Substantia nigra (tissue), 51 donors: ENCODE measurements at places on chromosomes 11 and 22.
A peak's percentile ranks its signal among the peaks of the same experiment; 100 is the strongest.

DNA sequence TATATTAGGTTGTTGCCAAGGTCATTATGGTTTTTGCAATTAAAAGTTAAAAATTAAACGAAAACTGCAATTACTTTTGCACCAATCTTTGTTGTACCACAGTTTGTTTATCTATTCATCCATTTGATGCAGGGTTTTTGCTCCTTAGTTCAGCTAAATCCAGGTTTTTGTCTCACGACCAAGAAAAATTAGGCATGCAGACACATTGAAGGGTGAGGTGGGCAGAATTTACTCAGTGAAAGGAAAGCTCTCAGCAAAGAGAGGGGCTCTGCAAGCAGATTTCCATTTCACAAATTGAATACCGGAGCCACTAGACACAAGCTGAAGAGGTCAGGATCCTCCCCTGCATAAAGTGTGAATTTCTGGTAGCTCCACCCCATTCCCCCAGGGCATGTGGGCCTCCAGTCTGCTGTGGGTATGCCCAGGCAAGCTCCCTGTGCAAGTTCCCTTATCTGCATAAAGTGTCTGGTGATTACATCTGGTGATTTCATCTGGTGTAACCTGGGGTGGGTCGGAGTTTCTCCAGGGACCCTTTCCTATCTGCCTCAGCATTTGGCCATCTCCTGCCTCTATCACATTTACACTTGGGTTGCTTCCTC is 33.3 kb downstream of the APOL6 start:
- no peak for DNase-seq

- DNase-seq = no peak
Observed at GRCh38 chr11:23780231-23780630, 716.6 kb upstream of the LUZP2 start.

DNA sequence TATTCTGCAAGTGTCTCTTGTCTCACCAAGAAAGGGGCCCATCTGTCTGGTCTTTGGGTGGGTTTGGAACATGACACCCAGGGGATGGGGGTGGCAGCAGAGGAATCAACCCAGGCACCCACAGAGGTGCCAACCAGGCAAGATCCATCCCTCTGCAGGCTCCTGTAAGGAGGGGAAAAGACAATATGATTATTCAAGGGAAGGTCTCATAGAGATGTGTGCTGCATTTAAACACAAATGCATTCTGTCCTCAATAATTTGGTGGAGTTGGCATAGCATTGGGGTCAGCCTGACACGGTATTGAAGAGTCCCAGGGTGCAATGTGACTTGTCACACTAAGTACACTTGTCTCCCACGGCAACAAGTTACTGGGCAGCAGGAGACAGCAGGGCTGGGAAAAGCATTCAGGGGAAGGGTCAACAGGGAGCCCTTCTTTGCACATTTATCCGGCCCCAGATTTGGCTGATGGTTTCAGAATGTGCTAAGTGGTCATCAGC is 33.1 kb upstream of the SPON1 start:
- DNase-seq = peak; percentile 42

DNA sequence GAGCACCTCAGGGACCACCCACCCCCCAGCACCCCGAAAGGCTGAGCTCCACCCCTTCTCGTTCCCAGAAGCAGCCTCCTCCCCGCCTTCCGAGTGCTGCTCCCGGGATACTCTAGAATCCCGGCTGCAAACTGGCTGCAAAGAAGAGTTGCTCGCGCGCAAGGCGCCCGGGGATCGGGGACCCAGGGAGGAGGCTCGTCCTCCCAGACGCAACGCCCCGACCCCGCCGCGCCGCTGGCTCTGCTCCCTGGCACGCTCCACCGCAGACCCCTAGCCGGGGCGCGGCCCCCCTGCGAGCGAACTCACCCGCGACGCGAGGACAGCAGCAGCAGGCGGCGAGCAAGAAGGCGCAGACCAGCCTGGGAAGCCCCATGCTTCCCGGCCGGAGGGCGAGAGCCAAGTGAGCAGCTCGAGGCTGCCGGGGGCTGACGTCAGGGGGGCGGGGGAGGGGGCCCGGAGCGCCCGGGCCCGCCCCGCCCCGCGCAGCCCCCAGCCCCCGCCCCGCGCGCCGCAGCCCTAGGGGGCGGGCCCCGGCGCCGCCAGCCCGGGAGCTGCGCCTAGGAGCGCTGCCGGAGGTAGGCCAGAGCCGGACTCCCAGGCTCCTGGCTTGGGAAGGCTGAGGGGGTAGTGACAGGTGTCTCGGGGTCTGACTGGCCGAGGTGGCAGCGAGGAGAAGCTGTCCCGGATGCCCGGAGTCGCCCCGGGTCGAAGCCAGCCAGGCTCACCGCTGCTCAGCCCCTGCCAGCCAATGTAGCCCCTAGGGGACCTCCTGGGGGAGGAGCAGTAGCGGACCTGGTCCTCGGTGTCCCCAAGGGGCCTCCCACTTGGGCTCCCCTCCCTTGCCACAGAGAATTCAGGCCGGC is at the start of gene MCAM:
MCAM (minus strand) TSS at position 402 of the 863 bp plus-strand sequence; CDS start at position 373, 29 bp downstream.
- DNase-seq = peak; percentile 51

DNA sequence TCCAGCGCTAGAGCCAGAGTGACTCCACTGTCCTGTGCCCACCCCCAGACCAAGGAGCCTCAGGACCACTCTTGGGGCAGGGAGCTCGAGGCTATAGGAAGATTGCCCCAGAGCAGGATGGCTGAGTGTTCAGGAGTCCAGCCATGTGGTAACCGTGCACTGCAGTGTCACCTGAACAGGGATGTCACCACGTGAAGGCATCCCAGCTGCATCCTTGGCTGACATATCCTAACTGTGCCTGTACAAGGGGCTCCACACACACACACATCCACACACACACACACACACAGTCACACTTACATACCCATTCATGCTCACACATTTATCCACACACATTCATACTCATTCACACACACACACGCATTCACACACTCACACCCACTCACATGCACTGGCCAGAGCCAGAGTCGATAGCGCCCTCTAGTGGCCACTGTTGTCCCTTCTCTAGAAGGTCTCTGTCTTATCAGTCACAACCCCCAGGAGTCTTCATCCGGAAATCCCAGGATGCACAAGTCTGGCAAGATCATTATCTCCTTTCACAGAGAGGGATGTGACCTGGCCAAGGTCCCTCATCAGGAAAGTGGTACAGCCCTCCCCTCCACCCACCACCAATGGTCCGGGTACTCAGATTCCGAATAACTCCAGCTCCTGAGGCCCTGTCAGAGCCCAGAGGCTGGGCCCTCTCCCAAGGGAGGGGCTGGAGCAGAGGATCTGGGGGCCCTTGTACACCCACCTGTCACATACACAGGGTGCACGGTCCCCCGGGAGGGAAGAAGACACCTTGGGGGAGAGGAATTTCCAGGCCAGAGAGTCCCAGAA is 55.1 kb downstream of the IGLL5 start:
- DNase-seq = peak; percentile 47

- DNase-seq = no peak
Observed at GRCh38 chr11:121931748-121932352, 184.2 kb downstream of the BLID start.

- DNase-seq = no peak
Observed at GRCh38 chr22:46891382-46891951, 129.0 kb downstream of the TBC1D22A start.

DNA sequence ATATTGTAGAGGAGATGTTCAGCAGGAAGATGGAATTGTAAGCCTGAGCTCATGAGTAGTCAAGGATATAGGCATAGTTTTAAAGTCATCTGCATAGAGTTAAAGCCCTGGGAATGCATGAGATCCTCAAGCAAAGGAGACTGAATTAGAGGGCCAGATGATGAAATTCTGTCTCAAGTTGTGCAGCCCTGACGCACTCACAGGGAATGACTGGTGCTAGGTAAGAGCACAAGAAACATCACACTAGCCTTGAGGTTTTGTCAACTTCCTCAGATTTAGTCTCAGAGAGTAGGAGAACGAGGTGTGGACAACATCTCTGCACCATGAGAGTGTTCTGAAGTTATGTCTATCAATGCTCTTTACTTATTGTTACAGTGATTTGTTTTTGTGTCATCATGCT is 5.8 kb downstream of the RAB38 start:
- DNase-seq = no peak

- DNase-seq = no peak
Observed at GRCh38 chr11:31199378-31199777, 170.2 kb downstream of the DCDC1 start.

GRCh38 chr11:46676436-46677158 is 23.8 kb downstream of the ARHGAP1 start:
- DNase-seq = no peak

DNA sequence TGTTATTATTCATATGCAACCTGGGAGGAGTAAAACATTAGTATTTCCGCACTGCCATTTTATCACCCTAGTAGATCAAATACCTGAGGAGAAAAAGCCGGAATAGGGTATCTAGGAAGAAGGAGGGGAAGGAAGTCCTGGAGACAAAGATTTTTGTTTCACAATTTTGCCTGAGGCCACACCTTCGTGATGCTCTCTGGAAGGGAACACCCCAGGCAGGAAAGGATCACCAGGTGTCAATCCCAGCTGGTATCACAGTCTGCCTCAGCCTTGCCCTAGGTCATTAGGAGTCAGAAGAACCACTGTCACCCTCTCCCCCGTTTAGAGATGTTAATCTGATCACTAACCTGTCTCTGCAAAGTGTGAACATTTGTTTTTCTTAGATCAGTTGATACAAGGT is 35.4 kb upstream of the IGSF9B start:
- no peak for DNase-seq

GRCh38 chr11:3338569-3339339 is 40.2 kb downstream of the ZNF195 start:
- no peak for DNase-seq

DNA sequence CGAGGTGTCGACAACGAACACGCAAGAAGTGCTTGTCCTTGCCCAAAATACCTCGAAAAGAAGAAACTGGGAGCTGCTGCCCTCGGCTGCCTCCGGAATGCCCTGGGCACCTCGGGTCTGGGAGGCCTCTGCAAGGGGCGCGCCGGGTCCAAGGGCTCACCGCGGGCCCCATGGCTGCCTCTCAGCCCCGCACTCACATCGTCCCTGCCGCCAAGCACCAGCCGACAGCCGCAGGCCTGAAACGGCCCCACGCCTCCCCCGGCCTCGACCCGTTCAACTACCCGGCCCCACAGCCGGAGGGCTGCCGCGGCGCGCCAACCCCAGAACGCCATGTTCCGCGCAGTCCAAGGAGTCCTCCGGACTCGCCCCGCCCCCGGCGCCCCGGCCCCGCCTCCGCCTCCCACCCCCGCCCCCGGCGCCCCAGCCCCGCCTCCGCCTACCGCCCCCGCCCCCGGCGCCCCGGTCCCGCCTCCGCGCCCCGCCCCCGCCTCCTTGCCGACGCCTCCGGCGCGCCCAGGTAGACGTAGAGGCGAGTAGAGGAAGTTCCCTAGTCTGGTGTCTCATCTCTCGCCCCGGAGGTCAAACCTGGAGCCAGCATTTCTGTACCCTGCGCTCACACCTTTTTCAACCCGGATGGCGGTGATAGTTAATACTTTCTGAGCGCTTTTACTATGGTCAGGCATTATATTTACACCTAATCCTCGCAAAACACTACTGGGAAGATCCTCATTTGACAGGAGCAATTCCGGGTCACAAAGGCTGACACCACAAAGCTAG is at the start of gene SIRT3:
SIRT3 (minus strand) TSS at position 346 of the 777 bp plus-strand sequence; CDS start at position 332, 14 bp downstream.
- peak; percentile 46 for DNase-seq

- no peak for DNase-seq
Observed at GRCh38 chr11:118172356-118172755, 4.1 kb downstream of the SCN2B start.

DNA sequence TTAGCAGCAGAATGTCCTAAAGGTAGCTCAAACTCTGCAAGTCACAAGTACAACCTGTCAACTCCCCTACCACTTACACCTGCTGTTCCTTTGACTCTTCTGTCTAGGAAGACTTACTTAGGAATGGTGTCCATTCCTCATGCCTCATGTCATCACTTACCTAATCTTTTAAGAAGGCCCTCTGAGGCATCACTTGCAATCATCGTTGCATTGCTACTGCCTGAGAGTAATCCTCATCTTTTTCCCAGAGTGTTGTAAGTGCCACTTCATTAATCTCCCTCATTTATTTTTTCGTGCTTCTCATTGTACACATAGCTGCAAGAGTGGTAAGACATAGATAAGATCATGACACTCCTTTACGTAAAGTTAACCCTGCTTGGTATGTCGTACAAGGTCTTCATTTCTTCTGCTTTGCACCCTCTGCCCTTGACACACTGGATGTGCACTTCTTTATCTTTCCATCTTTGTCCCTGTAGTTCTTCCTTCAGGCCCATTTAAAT is 54.6 kb downstream of the SFI1 start:
- no peak for DNase-seq

GRCh38 chr11:123580557-123581275 is 73.7 kb downstream of the SCN3B start:
- no peak for DNase-seq

DNA sequence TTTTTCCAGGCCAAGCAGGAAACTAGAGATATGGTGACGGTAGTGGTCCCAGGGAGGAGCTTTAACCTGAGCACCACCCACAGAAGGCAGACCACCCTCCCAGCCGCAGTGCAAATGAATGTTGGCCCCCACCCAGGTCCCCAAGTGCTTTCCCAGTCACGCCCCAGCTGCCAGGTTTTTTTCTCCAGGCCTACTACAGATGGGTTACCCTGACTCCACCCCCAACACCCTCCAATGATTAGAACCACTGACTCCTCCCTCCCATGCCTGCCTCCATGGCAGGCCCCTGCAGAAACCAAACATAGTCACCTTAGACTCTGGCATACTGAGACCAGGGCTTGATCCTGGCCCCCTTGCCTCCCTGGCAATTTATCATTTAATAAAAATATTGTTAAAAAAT is 58.7 kb upstream of the CHST1 start:
- no peak for DNase-seq

DNA sequence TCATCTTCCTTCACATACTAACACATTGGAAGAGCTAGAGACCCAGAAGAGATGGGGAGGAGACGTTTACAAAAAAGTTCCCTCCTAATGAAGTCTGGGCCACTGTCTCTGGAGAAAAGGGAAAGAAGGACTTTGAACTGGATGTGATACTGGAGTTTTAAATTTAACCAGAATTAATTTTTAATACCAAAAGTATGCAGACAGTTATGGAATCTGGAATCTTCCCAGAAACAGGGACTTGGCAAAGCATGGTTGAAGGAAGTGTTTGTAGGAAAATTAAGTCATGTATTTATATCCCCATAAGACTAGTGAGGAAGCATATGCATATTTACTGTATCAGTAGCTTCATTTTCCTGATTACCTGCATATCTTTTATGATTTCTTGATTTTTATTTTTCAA is 215.5 kb downstream of the TTC28 start:
- DNase-seq = no peak

DNA sequence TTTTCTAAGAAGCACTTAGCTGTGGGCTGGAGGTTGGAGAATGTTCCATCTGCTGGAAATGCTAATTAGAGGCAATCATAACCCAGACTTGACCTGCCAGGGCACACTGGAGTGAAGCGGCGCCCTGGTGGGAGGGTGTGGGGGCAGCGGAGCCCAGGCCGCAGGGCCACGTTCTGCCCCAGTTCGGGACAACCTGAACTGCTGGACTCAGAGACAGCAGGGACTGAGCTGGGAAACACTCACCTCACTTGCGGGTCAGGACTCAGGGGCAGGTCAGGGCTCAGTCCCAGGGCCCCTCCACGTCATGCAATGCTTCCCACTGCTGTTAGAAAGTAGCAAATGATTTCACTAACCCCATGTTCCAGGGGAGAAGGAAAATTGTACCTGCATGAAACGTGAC is 316.4 kb downstream of the NTM start:
- no peak for DNase-seq
